ENCODE measurements at places on chromosomes 3 and 15.

DNA sequence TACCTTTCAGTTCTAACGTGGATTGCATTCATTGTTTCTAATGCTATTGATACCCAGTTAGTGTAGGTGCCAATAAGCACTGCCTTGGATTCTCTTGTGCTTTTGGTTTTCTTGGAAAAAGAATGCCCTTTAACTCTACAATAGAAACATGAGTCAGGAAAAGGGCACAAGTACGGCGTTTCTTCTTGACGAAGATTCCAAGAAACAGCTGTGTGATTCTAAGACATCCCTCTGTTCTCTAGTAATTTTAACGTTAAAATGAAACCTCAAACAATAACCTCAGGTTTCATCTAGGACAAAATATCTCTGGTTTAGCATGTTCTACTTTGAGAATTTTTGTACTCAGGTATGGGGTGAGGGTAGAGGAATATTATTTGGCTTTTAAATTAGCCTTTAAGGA lies 540.5 kb upstream of the ATP11B start:
- no peak for DNase-seq

DNA sequence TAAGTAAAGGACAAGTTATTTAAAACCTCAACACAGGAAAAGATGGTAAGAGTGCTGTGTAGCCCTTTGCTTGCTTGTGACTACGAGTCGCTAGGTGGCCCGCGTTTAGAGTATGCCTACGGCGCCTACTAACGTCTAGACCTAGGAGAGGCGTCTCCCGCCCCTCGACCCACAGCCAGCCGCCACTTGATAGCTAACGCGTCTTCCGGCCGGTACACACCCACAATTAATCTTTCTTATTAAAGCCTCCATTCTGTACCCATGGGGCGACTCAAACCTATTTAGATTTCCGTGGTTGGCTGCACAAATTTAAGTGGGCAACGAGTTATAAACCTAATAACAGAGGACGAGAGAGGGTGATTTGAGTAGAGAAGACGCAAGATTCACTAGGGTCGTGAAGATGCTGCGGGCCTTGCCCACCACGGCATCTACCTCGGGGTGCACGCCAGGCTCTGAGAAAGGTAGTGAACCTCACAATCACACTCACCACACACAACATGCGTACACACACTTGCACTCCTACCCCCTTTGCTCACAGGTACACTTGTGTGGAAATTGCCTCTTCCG lies 12.0 kb downstream of the SOX2 start:
- DNase-seq: no peak

- no peak for DNase-seq
Measured at GRCh38 chr3:37761043-37761442, 100.6 kb upstream of the CTDSPL start.

DNA sequence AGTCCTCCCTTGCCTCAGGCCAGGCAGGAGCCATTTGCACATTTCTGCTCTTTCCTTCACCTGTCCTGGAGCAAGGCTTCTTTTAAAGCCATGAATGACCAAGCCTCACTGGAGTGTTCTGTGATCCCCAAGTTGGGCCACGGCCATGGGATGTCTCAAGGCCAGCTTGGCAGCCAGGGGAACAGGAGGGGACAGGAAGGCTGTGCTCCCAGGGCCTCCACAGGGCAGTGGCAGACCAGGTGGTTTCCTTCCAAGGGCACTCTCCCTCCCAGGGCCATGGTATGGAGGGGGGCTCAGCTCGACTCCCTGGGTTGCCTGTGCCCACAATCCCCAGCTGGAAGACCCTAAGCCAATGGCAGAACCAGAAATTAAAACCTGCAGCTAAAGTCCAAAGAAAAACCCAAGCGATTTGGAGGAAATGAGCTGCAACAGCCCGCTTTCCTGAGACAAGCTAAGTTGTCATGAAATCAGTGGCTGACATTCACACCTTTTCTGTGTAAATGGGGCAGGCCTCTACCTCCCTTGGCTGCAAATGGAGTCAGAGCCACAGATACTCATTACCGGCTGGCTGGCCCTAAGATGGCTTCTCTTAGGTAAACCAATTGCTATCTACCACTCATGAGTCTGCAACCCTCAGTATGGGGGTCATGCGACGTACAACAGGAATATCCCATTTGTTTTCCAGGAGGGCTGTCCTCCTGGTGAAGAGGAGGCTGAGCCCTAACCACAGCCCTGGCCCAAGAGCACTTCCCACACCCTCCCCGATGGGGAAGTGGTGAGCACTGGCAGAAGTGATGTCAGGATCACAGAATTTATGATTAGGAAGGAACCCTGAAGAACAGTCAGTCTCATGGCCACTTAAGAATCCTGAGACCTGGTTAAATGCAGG lies 83.3 kb downstream of the SNRK start:
- DNase-seq: no peak

DNA sequence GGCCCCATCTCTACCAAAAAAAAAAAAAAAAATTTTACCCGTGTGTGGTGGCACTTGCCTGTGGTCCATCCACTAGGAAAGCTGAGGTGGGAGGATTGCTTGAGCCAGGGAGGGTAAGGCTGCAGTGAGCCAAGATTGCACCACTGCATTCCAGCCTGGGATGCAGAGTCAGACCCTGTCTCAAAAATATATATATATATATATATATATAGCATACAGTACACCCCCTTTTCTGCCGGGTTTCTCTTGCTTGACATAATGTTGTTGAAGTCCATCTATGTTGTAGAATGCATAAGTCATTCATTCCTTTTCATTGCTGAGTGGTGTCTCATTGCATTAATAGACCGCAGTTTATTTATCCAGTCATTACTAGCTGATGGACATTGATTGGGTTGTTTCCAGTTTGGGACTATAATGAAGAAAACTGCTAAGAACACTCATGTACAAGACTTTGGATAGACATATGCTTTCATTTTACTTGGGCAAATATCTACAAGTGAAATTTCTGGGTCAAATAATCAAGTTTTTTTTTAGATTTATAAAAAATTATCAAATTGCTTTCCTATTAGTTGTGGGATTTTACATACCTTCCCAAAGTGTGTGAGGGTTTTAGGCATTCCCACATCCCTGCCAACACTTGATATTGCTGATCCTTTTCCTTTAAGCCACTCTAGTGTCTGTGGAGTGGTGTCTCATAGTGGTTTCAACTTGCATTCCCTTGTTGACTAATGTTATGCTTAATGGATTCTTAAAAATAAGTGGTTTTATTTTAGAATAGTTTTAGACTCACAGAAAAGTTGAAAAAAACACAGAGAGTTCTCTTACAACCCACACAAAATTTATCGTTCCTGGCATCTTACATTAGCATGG lies 2.1 kb upstream of the PRR20G start:
- DNase-seq: no peak
